Thyroid gland (tissue), 4 donors: ENCODE measurements at places on chromosomes 7 and 10. TPM values are rescaled to one million over a fixed set of nuclear protein-coding genes. Genes with fewer than 3 reads are reported as not detected.
A peak's percentile ranks its signal among the peaks of the same experiment; 100 is the strongest.

- peaks cover 8% of the 10 kb centered on the region for H3K4me1 ChIP-seq
- no peak overlapping the region for H3K27ac ChIP-seq
- DNase-seq: peak; percentile 25
- no peak overlapping the region for H3K4me3 ChIP-seq
- H3K36me3 ChIP-seq: no peaks in the 10 kb centered on the region
- no peaks in the 10 kb centered on the region for H3K27me3 ChIP-seq
Observed at GRCh38 chr7:100247152-100247757, 27.5 kb downstream of the PVRIG start.

The ANKRD7 gene
- 3.3 TPM for total RNA-seq

DNA sequence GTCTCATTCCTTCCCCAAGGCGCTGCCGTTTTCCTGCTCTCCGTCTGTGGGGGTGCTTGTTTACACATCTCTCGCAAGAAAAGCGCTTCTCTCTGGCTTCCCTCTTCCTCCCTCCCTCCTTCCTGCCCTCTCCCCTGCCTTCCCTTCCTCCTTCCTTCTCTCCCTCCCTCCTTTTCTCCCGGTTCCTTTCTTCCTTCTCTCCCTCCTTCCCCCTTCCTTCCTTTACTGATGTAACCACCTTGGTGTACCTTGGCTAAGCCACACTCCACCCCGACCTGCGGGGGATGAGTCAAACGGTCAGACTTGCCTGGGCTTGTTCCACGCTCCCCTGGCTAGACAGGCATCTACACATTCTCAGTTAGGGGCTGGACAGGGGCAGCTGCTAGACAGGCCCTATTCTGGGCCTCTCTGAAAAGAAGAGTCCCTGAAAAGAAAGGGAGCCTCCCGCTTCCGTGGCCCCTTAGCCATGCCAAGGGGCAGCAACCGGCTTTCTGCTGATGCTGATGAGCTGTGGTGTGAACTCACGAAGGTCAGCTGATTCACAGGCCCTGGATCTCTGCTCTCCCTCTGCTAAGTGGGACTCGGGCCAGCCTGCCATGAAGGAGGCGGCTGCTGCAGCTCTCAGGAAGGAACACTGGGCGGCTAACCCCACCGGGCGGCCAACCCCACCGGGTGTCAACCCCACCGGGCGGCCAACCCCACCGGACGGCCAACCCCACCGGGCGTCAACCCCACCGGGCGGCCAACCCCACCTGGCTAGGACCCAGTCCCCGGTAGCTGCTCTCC, 216.8 kb downstream of the TCERG1L start:
- no peak overlapping the region for H3K27ac ChIP-seq
- H3K4me3 ChIP-seq: no peak overlapping the region
- H3K4me1 ChIP-seq: peaks cover 10% of the 10 kb centered on the region
- H3K36me3 ChIP-seq: no peaks in the 10 kb centered on the region

GRCh38 chr10:119702583-119702982, 23.3 kb upstream of the INPP5F start:
- no peaks in the 10 kb centered on the region for H3K27me3 ChIP-seq
- DNase-seq: no peak
- no peaks in the 10 kb centered on the region for H3K36me3 ChIP-seq
- no peak overlapping the region for H3K27ac ChIP-seq

- H3K4me1 ChIP-seq: no peaks in the 10 kb centered on the region
- H3K36me3 ChIP-seq: no peaks in the 10 kb centered on the region
- H3K27ac ChIP-seq: no peak overlapping the region
Observed at GRCh38 chr7:29468196-29468595, 95.4 kb upstream of the PRR15 start.

The GPAM gene
- total RNA-seq: 58.0 TPM

The CCDC172 gene
- not detected for total RNA-seq

The PLAU gene
- total RNA-seq: 13.3 TPM

GRCh38 chr7:45872116-45873034, 507 bp downstream of the CCDC201 start:
- DNase-seq: no peak
- H3K27me3 ChIP-seq: no peaks in the 10 kb centered on the region
- no peaks in the 10 kb centered on the region for H3K36me3 ChIP-seq
- H3K4me1 ChIP-seq: no peaks in the 10 kb centered on the region
- no peak overlapping the region for H3K4me3 ChIP-seq

- H3K4me1 ChIP-seq: no peaks in the 10 kb centered on the region
- H3K4me3 ChIP-seq: no peak overlapping the region
- no peaks in the 10 kb centered on the region for H3K36me3 ChIP-seq
- DNase-seq: no peak
- H3K27me3 ChIP-seq: no peaks in the 10 kb centered on the region
Observed at GRCh38 chr10:47181052-47181849, 118.7 kb upstream of the GDF10 start.

DNA sequence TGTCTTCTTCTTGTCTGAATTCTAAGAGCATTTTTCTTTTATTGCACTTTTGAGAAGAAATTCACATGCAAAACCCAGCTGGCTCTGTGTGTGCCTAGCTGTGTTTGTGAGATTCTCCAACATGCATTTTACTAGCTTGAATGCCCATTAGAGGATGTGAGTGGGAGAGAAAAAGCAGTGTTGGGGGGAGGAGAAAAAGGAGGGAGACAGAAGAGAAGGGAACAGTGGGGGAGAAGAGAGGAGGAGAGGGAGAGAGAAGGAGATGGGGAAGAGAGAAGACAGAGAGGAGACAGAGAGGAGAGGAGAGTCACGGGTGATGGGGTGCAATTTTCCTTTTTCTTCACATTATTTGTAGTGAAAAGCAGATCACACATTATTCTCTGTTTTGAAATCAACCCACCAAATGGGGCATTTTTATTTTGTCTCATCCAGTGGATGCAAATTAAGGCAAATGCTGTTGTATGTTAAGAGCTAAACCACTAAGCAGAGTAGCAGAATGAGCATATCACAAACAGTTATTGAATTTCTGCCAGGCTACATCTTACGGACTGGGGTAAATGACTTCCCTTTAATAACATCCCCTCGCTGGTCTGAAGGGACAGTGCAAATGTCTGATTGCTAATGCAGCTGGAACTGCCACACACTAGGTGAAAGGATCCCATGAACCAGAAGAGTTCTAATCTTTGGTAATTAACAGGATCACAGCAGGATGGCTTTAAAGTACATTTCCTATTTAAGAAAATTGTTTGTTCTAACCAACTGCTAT, 849 bp downstream of the LRRN3 start:
- peak overlapping the region; percentile 39 for H3K4me3 ChIP-seq
- H3K27me3 ChIP-seq: no peaks in the 10 kb centered on the region
- H3K27ac ChIP-seq: peak overlapping the region; percentile 2
